ENCODE measurements at places on chromosomes 6 and 20.

DNA sequence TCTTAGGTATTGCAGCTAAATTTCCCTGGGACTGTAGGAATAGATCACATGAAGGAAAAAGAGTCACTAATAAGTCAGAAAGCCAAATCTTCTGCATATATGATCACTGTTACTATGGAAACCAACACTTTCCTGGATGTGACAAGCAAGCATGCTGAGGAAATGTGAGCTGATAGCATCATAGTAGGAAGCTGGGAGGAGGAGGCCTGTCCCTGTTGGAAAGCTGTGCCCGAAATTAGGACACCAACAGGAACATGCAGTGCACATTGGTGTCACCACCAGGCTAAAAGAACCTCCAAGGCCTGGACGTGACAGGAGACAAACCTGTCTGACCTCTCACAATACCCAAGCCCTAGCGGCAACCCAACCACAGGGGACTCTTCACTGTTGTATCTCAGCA, 181.9 kb upstream of the PCSK2 start:
- DNase-seq = no peak

- DNase-seq = peak; percentile 84
Measured at GRCh38 chr6:42402184-42402583, 49.5 kb downstream of the TRERF1 start.

- no peak for DNase-seq
Measured at GRCh38 chr6:100347901-100348550, 116.7 kb downstream of the SIM1 start.

DNA sequence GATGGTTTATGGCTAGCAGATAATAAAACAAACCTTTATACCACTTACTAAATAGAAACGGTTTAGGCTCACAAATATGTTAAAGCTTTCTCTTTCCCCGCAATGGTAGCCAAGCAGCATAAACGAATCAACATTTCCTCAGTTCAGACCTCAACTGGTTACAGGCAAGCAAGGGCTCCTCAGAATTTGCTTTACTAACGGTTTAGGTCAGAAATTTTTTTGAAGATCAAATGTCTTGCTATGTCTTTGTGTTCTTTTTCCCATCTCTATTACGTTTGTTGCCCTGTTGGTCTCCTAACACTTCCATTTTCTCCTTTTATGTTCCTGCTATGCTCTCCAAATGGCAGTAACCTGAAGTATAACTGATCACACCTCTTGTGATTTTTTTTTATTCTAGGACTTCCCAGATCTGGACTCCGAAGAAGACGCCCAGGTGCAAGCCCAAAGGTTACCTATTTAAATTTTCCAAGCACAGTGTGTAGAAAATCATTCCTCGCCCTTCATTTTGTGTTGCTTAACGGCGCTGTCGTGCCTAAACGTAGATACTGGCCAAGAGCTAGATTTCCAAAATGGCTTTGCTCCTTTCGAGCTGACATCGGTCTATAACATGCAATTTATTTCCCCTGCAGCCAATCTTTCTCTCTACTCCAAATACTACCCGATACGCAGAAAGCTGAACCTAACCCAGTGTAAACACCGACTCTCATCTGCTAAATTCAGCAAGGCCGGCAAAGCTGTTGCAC, 717 bp upstream of the ASF1A start:
- DNase-seq = peak; percentile 76

DNA sequence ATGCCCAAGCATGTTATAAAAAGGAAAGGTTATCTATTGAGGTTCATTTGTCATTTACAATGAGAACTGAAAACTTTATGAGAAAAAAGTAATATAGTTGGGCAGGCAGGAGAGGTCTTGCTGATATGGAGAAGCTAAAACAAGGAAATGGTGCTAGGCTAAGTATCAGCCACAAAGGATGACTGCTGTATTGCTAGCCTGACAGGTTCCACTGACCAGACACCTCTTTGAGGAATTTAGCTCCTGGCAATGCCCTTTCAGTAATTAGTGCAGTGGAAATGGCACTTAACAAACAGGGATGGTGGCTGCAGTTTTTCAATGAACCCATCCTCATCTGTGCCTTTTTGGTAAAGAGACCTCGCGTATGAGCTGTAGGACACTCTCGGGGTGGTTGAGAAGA, 284.4 kb downstream of the ZFAND3 start:
- no peak for DNase-seq

- DNase-seq = no peak
Measured at GRCh38 chr6:137792160-137793033, 74.7 kb upstream of the TNFAIP3 start.

GRCh38 chr20:47133809-47134456, 222.6 kb downstream of the ZMYND8 start:
- DNase-seq = no peak

- no peak for DNase-seq
Measured at GRCh38 chr6:157954150-157955117, 27.2 kb upstream of the SYNJ2 start.
